Heart left ventricle (tissue), 16 donors: ENCODE measurements at places on chromosomes 6 and 20.

DNA sequence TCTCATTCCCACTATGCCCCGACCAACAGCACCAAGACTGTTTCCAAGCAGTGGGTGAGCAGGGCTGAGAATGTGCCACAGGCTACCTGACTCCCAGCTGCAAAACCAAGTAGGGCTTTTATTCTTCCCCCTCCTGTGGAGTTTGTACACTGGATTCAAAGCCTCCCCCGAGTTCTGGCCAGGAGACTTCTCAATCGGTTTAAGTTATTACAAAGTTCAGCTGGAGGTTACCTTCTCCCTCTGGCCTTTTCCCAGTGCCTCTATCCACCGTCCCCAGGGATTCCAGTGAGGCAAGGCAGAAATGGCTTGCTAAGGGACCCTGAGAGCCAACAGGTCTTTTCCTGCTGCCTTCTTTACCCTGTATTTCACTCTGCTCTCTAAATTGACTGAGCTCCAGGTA lies 217.0 kb downstream of the ADGRG6 start:
- no peak for DNase-seq

DNA sequence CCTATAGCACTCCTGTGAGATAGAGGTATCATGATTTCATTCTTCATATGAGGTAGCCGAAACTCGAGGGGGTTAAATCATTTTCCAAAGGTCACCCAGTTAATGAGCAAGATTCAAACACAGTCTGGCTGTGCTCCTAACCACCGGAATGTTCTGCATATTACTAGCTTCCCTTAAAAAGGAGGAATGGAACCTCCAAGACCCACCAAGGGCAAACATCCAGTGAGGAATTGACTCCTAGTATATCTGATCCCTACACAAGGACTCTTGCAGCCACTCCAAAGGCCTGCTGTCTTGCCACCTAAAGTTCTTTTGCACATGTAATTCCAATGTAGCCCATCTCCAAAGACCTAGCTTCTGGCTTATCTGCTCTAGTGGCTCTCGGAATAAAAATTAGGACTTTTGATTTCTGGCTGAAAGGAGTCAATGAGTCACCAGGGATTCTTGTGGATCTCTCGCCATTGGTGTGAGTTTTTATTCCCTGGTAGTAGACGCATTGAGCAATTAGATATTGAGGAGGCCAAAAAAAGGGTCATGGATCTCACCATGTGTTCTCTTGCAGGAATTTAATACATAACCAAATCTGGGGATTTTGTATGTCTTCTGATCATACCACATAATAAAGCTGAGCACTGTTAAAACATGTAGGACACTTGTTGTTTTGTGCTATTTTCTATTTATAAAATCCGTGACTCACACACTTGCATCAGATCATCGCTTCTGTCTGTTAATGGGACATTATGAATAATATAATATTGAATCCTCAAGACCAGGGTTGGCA lies 9.1 kb downstream of the BCAS1 start:
- DNase-seq = no peak

GRCh38 chr20:53287357-53288042 lies 306.1 kb downstream of the ZNF217 start:
- DNase-seq = no peak

GRCh38 chr6:118912646-118913045 lies 18.7 kb downstream of the ASF1A start:
- no peak for DNase-seq

GRCh38 chr6:91708534-91708933 lies 1121.7 kb upstream of the MAP3K7 start:
- no peak for DNase-seq

DNA sequence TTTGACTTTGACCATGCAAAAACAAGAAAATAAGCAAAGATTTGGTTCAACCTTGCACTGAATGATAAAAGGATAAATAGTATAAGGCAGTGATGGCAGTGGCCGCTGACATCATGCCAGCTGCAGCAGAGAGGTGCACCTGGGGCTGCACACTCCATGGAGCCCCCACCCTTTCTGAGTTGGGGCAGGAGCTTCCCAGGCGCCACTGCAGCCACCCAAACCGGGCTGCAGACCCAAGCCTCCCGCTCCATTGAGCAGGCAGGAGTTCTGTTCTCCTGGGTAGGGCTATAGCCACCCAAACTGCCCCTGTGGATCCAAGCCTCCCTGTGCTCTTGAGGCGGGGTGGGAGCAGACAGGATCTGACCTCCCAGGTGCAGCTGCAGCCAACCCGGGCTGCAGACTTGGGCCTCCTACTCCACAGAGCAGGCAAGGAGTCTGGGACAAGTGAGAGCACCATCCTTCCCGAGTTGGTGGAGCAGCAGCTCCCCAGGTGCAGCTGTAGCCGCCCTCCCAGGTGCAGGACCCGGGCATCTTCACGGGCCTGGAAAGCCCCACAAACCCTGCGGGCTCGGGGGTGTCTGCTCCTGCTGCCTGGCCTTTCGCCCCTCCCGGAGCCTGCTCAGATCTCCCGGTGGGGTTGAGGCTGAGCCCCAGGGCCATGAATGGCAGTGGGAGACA lies 537.9 kb downstream of the TENT5A start:
- no peak for DNase-seq

GRCh38 chr6:155084431-155085123 lies 89.5 kb downstream of the TIAM2 start:
- DNase-seq = no peak

- no peak for DNase-seq
Observed at GRCh38 chr6:43806758-43807227, 36.8 kb downstream of the VEGFA start.

DNA sequence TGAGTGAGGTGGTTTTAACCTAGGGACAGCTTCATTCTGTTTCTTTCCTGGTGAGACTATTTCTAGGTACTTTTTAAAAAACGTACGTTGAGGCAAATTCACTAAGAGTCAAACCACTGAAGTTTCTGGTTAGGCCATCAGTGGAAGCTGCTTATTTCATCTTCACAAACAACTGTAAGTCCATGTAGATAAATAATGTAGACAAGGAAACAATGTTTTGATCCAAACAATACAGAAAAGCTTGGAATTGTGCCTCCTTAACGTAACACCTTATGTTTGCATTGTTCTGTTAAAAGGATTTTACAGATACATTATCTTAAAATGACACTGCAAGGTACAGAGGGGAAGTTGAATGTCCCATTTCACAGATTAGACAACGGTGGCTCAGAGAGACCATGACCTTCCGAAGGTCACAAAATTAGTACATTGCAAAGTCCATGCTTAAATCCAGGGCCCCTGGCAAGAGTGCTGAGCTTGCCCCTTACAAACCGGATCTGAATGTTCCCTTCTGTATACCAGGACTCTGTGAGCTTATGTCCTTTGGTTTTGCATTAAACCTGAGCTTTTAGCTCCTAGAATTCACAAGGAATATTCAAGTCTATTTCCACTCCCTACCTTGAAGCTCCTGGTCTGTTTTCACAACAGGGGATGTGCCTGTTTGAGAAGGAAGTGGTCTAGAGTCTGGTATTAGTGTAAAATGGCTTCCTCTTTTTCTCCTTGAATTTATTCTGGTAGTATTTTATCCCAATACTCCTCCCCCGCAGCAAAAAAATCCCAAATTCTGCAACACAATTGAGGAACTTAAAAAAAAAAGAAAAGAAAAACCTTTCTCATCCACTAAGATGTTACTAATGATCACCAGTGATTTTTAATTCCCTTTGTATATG lies 28.9 kb upstream of the ZNF217 start:
- no peak for DNase-seq

DNA sequence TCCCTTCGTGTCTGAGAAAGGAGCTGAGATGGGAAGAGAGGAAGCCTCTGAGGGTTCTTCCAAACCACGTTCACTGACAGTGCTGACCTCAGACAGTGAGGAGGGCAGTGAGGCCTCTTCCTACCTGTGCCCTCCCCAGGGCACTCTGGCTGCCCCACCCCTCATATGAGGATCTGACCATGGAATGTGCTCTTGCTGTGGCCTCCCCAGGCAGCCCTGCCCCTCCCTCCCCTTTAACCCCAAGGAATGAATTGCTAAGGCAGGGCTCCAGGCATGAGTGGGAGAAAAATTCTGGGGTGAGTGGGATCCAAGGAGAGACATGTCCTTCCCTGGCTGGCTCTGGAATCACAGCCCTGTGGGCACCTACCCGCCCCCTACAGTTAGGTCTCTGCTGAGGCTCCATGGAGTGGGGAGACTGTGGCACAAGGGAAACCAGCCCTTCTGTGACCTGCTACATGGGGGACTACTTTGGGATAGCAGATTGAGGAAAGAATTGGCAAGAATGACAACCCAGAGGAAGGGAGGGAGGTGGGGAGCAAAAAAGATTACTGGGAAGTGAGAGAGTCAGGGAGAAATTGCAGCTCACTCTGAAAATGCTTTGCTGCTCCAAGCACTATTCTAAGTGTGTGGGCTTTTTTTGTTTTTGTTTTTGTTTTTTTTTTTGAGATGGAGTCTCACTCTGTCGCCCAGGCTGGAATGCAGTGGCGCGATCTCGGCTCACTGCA lies 29.4 kb downstream of the TNXB start:
- no peak for DNase-seq
